Activated T-helper 1 cell treated with anti-CD3 and anti-CD28 coated beads, Interleukin-12 subunit alpha, Interleukin-12 subunit beta, Interleukin-2, Interleukin-4 antibody, amounts not matched to agents 30 ng/mL and 10 ng/mL and 1 ng/mL, durations not matched to agents 14 hours and 24 hours and 36 hours (primary cell): ENCODE measurements at places on chromosomes 1 and 21. TPM values are rescaled to one million over a fixed set of nuclear protein-coding genes. Genes with fewer than 3 reads are reported as not detected.

DNA sequence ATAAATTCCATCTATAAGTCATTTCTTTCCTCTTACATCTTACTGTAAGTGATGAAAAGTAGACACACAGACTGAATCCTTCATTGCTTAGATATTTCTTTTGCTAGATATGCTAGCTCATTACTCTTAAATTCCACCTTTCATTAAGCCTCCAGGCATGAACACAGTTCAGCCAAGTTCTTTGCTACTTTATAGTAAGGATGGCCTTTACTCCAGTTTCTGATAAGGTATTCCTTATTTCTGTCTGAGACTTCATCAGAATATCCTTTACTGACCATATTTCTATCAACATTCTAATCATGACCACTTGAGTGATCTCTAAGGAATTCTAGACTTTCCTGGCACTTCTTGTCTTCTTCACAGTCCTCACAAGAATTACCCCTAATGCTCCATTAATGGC, 191.7 kb upstream of the KCTD3 start:
- no peaks in the 10 kb centered on the region for H3K27me3 ChIP-seq
- H3K4me1 ChIP-seq = no peaks in the 10 kb centered on the region
- H3K27ac ChIP-seq = no peak overlapping the region
- H3K36me3 ChIP-seq = no peaks in the 10 kb centered on the region
- DNase-seq = no peak

DNA sequence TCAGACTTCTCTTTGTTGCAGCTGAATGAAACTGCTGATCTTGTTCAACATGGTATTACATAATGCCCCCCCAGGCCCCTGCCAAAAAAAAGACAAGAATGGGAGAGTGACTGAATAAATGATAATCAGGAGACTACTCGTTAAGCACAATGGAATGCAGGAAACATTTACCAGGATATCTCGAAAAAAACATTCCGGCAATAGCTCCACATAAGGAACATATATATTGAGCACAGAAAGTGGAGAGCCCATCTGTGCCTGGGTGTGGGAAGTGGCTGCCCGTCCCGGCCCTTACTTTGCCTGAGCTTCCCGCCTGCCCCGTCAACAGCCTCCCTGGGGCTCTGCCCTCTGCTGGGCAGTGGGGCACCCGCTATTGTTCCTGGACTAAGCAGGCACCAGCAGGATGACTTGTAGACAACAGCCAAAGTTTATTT, 13.3 kb downstream of the TRIM11 start:
- H3K36me3 ChIP-seq = peaks cover 27% of the 10 kb centered on the region
- no peak overlapping the region for H3K27ac ChIP-seq
- DNase-seq = no peak
- peaks cover 9% of the 10 kb centered on the region for H3K4me1 ChIP-seq
- H3K4me3 ChIP-seq = no peak overlapping the region

C1orf53 gene
- 0.81 and 1.3 TPM in 2 replicates for total RNA-seq

CELA3A gene
- total RNA-seq = not detected in 2 replicates

- no peaks in the 10 kb centered on the region for H3K4me1 ChIP-seq
- H3K36me3 ChIP-seq = no peaks in the 10 kb centered on the region
- H3K27me3 ChIP-seq = no peaks in the 10 kb centered on the region
- H3K4me3 ChIP-seq = no peak overlapping the region
- no peak overlapping the region for H3K27ac ChIP-seq
Observed at GRCh38 chr1:97151651-97152050, 430.1 kb downstream of the PTBP2 start.
